ENCODE measurements at places on chromosomes 7 and 10.

GRCh38 chr10:29319205-29319781 is 30.4 kb downstream of the LYZL1 start:
- no peak for DNase-seq

GRCh38 chr10:25966844-25967243 is 32.8 kb downstream of the MYO3A start:
- no peak for DNase-seq

GRCh38 chr7:78172267-78172757 is 373.7 kb downstream of the PHTF2 start:
- no peak for DNase-seq

DNA sequence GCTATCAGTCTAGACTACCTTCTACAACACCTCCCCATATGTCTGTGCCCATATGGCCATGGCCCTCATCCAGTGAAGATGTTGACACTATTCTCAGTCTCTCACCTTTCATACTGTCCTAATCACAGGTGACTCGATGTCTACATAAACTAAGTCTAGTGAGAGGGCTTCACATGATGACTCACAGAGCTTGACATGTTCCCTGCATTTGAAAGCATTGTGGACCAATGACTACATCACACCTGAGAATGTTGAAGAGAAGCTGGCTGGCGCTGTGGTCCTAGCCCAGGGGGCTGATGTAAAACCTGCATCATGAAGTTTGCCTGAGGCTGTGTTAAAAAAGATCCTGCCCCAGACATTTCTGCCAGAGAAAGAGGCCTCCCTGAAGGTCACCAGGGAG is 167.2 kb downstream of the NPSR1 start:
- DNase-seq = no peak

DNA sequence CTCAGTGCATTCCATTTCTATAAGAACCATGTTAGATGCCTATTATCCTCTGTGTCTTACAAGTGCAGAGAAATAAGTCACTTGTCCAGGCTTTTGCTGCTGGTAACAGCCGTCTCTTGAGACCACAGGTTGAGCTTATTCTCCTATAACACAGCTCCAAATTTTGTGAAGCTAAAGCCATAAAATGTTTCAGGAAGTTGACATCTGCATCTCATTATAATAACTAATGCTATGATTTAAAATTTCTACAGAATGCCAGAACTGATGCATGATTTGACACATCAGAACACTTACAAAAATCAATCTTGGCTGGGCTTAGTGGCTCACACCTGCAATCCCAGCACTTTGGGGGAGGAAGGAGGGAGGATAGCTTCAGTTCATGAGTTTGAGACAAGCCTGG is 986.9 kb downstream of the TYW1 start:
- no peak for DNase-seq

GRCh38 chr7:51316666-51317581 is at the start of gene COBL:
COBL (minus strand) TSS chr7:51316809; CDS start chr7:51316633, 176 bp downstream.
- no peak for DNase-seq

- no peak for DNase-seq
Measured at GRCh38 chr7:39924122-39924521, 25.9 kb upstream of the CDK13 start.

GRCh38 chr7:100431286-100431735 is 1.7 kb downstream of the MEPCE start:
- no peak for DNase-seq

- no peak for DNase-seq
Measured at GRCh38 chr7:146002431-146003078, 114.0 kb upstream of the CNTNAP2 start.

GRCh38 chr10:5685764-5686240 is 1.2 kb downstream of the TASOR2 start:
- DNase-seq = no peak

GRCh38 chr10:63099734-63100133 is 33.4 kb upstream of the NRBF2 start:
- DNase-seq = no peak

DNA sequence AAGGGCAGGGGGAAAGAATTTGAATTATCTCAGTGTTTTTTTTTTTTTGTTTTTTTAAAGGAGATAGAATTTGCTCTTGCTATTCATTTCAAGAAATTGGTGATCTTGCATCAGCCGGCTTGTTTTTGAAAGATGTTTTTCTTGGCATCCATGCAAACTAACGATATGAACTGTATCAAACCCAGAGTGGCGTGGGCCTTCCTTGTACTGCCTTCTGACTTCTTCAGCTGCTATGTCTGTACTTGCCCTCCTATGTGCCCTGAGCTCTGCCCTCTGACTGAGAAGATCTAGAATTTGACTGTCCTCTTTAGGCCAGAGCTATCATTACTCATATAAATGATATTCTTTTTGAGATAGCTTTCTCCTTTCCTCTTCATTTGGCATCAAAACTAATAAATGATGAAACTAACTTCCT is 183.1 kb downstream of the EXOC4 start:
- DNase-seq = no peak

DNA sequence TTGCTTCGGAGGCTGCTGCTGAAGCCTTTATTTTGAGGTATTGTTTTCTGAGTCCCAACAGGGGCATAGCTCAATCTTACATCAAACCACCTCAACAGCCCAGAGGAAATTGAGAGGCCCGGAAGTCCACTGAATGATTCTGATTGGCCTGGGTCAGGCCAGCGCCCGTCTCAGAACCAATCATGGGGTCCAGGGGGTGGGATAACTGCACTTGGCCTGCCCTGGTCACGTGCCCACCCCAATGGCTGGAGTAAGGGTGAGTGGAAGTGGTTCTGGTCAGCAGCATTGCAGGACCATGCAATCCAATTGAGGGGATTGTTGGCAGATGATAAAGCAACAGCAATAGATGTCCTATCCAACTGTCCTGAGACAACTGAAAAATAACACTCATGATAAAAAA is 190.6 kb downstream of the HERPUD2 start:
- no peak for DNase-seq

- no peak for DNase-seq
Measured at GRCh38 chr7:112160130-112160770, 45.9 kb downstream of the DOCK4 start.

DNA sequence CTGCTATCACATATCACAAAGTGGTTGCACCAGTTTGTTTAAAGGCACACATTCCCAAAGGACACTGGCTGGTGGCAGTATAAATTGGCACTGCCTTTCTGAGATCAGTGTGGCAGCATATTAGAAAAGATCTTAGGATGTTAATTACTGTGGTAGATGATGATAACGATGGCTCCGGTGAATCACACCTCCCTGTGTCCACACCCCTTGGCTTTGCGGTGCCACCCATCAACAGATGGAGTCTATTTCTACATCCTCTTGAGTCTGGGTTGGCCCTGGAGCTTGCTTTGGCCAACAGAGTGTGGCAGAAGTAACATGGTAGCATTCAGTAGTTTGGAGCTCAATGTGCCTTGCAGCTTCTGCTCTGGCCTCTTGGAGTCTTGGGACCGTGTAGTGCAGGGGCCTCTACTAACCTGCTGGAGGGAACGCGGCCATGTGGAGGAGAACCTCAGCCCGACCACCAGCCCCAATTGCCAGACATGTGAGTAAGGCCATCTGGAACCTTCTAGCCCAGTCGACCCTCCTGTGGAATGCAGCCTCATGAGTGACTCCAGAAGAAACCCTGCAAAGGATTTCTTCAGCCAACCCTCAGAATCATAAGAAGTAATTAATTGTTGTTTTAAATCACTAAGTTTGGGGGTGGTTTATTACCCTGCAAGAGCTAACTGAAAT is 27.2 kb upstream of the PLEKHA1 start:
- DNase-seq = no peak

DNA sequence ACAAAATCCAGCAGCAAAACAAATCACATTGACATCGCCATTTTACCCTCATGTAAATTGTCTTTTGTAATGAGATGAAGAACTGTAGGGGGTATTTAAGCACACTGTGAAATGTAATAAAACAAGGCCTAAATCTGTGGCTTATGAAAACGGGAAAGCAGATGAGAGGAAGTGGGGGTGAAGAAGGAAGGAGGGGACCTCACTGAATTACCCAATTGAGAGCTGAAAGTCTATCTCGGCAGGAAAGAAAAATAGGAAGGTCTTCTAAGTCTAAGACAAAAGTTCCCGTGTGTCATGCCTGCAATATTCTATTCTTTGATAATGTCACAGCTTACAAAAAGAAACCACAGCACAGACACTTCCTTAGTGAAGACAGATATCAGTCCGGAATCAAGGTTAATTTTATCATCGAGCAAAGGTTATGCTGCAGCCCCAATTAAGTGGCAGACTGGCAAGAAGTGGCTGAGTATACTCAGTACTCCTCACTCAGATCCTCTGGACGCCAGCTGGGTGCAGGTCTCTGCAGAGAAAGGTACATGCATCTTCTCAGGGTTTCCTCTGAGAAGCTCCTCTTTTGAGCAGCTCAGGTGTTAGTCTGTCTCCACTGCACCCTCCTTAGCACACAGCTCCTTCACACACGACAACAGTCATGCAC is 239.7 kb downstream of the FANK1 start:
- DNase-seq = no peak

- peak; percentile 33 for DNase-seq
Measured at GRCh38 chr10:95295031-95295755, 4.4 kb upstream of the PDLIM1 start.

GRCh38 chr7:30459591-30460245 is 18.9 kb downstream of the NOD1 start:
- DNase-seq = no peak

DNA sequence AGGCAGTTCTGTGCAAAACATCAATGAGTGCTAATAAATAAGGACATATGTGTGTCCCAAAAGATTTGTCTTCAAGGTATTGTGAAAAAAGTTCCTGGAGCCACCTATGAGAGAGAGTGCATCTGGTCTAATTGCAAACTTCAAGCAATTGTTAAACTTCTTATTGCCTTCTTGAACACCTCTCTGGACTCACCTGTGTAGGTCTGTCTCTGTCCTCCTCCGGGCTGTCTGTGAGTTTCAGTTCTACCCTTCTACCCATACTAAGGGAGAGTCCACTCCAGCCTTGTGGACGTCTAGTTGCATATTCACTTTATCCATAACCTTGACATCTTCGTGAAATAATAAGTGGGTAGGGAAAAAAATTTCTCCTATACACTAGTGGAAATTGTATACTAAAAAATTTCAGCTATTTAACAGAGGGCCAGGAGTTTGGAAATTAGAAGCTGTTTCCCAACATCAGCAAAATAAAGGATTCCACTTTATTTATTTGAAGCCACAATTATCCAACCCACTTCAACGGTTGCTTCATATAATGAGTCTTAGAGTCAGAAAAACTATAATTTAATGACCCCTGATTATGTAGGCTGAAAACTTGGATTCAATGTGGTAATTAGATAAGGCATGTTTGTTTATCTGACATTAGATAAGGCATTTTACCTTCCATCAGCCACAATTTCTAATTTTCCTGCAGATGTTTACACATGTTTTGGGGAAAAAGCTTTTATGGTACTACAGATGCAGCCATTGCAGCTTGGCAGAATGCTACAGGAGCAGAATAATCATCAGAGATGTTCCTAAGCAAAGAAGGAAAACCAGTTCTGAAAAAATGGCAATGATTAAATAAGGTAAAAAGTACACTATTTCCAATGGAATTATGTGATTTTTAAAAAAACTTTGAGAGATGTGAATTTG is 150.8 kb upstream of the FAM3C start:
- no peak for DNase-seq

DNA sequence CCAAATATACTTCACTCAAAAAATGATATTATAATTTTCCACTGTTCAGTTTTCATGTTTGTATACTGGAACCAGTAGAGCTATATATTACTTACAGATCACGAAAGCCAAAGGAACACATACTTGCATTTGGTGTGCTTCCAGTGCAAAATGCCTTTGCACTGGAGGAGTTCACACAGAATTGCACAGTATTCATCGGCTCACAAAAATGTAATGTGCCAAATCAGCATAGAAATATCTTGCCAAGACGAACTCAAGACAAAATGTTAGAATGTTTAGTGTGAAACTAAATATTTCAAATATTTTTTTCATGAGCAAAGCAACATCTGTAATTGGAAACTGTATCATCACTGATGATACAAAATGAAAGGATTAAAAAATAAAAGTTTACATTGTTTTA is 646.2 kb upstream of the SEMA3D start:
- no peak for DNase-seq

DNA sequence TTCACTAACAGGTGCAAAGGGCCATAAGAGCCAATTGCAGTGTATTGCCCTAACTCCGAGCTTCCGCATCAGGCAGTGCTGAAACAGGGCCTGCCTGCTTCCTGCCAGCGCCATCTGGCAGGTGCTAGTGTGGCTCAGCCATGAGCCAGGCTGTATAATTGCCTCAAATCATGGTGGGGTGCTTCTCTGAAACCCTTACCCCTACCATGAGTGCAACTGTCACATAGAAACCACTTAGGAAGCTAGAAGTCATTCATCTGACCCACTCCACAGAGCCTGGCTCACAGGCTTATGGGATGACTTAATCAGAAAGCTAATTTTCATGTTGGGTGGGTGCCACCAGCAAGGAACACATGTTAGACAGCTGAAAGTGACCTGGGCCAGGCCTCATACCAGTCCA is 133.3 kb upstream of the LAMB4 start:
- DNase-seq = no peak

- DNase-seq = no peak
Measured at GRCh38 chr10:77604063-77604462, 33.5 kb downstream of the KCNMA1 start.

- DNase-seq = no peak
Measured at GRCh38 chr10:104351919-104352318, 1.7 kb upstream of the CFAP58 start.

GRCh38 chr10:14659626-14660196 is 115.0 kb downstream of the FAM107B start:
- DNase-seq = no peak

DNA sequence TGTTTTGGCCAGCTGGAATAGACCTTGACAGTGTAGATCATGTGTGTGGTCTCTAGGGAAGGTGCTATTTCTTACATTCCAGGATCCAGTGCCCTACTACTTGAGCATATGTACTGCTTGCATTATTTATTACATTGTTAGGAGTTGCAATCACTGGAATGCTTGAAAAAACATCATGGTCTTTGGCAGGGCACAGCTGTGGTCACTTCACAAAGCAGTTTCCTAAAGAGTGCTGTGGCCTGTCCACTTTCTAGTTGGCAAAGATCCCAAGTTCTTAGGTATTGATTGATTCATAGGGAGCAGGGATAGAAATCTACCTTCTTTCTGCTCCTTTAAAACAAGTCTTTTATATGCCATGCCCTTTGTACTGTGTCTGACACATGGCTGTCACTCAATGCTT is 4.6 kb downstream of the C7orf25 start:
- no peak for DNase-seq

GRCh38 chr10:31210190-31210589 is 108.8 kb upstream of the ZEB1 start:
- no peak for DNase-seq

- no peak for DNase-seq
Measured at GRCh38 chr10:71504168-71504567, 107.4 kb downstream of the CDH23 start.

GRCh38 chr10:101774589-101775272 is 1.2 kb downstream of the FGF8 start:
- no peak for DNase-seq

DNA sequence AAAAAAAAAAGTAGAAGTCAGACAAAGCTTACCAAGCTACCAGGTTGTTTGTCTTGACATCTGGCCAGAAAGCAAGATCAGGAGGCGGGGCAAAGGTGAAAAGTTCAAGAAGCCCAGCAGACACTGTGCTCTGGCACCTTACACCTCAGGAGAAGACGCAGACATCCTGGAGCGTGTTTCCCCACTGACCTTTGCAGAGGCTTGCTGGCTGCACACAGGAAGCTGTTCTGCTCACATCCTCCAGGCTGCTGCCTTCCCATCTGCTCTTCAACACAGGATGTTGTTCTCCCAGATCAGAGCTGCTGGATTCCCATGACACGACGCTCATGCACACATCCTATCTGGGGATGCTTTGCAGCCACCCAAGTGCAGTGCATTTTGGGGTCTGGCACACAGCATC is 174.4 kb upstream of the KIAA1217 start:
- DNase-seq = no peak
